ENCODE measurements at places on chromosomes 7 and 10.

- no peak for DNase-seq
These were observed 212.0 kb upstream of the IGFBP3 start for GRCh38 chr7:46133072-46133471.

- DNase-seq, result no peak
These were observed 107.1 kb downstream of the INPP5A start for GRCh38 chr10:132644527-132645246.

GRCh38 chr10:6958711-6959110 is 378.6 kb upstream of the PRKCQ start:
- DNase-seq, result no peak

DNA sequence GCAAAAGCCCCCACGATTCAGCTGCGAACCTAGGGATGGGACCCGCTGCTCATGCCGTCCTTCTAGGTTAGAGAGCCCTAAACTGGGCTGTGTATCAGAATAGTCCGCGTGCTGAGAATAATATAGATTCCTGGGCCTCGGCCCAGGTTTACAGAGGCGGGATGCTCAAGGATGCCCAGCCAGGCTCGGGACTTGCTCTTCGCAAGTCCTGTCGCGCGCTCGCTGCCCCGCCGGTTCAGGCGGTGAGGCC is 266 bp upstream of the STMP1 start:
- no peak for DNase-seq

GRCh38 chr7:85292908-85293576 is 106.2 kb upstream of the SEMA3D start:
- DNase-seq, result no peak

GRCh38 chr10:19500959-19501358 is 315.3 kb upstream of the PLXDC2 start:
- no peak for DNase-seq

DNA sequence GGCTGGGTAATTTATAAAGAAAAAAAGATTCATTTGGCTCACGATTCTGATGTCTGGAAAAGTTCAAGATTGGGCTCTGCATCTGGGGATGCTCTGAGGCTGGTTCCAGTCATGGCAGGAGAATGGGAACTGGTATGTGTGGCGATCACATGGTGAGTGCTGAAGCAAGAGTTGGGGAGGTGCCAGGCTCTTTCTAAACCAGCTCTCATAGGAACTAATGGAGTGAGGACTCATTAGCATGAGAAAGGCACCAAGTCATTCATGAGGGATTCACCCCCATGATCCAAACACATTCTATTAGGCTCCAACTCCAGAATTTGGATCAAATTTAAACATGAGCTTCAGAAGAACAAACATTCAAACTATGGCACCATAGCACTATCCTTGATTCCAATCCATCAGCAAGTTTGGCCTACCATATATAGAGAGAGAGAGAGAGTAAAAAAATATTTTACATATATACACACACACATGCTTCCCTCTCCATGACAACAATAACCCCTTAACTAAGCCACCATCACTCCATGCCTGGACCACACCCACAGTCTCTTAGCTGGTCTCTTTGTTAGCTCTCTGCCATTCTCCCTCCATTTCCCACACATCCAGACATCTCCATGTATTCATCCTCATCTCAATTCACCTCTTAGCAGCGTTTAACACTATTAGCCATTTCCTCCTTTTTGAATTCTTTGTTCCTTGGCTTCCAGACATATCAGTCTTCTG is 57.9 kb downstream of the NPY start:
- no peak for DNase-seq

- no peak for DNase-seq
These were observed 230.3 kb downstream of the ARHGAP12 start for GRCh38 chr10:31698181-31698830.

GRCh38 chr7:111081546-111082267 is 9.2 kb upstream of the LRRN3 start:
- no peak for DNase-seq

DNA sequence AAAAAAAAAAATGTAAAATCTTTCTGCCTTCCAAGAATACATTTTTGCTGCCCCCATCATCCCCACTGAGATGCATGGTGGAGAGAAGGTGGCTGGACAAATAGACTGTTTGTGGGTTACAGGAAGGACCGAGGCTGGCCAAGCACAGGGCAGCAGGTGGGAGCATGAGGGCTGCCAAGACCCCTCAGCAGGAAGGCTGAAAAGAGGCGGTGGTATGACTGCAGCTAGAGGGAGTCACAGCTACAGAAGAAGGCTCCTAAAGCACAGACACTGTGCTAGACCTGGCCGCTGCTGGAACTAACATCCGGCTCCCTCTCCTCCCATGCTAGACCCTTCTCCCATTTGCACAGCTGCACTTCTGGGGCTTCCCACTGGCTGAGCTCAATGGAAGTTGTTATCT is 289.6 kb downstream of the TCERG1L start:
- DNase-seq, result no peak

GRCh38 chr7:18607025-18607424 is 111.5 kb downstream of the HDAC9 start:
- no peak for DNase-seq

DNA sequence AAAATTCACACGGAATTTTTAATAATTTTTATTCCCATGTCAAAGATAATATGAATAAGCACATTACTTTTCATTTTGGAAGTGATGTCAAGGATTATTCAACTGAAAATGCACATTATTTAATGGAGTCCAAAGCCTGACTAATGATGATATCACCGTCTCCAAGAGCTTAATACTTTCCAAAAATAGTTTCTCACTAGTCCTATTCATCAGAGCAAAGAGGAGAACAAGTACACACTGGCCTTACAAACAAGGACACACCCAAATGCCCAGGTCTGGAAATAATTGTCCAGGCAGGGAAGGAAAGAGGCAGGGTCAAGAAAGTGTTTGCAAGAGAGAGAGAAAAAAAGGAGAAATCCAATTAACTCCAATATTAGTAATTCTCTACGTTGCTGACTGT is 216.8 kb upstream of the CCDC6 start:
- DNase-seq, result no peak

GRCh38 chr7:105940109-105940508 is 23.0 kb upstream of the CDHR3 start:
- no peak for DNase-seq

- DNase-seq, result no peak
These were observed 69.0 kb downstream of the CREB5 start for GRCh38 chr7:28481091-28481926.

DNA sequence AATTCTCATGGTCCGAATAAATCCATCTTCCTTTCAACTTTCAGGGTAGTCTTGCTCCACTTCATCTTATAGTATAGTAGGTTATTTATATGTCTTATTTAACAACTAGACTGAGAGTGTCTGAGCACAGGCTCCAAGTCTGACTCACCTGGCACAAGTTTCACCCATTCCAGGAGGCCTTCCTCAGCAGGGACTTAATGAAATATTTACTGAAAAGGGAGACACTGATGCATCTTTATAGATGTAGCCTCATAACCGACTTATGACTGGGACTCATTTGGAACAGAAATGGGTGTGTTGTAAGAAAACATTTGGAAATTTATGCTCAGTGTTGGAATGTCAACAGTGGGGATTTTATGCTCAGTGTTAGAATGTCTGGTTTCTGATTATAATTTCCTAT is 59.9 kb downstream of the CH25H start:
- no peak for DNase-seq

DNA sequence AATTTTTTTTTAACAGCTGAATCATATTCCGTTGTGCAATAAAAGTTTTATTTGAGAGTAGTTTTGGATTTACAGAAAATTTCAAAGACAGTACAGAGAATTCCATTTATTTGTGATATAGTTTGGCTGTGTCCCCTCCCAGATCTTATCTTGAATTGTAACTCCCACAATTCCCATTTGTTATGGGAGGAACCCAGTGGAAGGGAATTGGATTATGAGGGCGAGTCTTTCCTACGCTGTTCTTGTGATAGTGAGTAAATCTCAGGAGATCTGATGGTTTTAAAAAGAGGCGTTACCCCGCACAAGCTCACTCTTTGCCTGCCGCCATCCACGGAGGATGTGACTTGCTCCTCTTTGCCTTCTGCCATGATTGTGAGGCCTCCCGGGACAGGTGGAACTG is 228.0 kb upstream of the MAGI2 start:
- no peak for DNase-seq

DNA sequence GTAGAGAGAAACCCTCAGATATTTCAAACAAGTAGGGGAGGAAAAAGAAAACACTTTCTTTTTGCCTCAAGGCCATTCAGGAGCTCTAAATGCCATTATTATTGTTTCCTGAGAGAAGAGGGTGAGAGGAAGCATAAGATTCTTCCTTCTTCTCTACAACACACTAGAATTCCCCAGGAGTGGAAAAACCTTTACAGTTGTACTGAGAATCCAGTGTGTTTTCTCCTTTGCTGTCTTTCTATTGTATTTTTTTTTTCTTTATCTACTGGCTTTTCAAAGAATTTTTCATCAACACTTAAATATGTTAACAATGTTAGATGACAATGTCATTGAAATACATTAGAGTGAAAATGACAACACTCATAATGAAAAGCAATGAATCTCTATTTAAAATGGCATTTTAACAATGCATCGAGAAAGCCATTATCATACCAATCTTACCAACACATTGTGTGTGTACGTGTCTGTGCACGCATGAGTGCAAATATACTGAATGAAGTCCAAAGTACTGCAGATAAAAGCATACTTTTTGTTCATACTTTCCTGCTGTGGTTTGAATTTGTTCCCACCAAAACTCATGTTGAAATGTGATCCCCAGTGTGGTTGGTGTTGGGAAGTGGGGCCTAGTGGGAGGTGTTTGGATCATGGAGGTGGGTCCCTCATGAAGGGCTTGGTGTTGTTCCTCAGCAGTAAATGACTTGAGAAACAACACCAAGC is 24.2 kb upstream of the MACC1 start:
- no peak for DNase-seq

DNA sequence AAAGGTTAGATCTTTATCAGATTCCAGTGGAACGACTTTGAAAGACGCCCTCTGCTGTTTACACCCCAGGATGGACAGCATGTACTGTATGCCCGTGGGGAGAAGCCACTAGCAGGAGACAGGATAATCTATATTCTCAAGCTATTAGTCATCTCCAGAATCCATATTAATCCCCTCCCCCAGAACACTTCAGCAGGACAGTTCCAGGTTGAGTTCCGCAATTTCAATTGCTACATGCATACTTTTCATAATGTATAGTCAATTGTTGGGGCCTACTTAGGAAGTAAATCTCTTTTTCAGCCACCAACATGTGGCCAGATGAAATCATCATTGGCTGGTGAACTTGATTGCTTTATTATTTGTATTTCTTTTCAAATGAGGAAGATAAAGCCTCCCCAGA is 313.1 kb upstream of the SMIM30 start:
- DNase-seq, result no peak

DNA sequence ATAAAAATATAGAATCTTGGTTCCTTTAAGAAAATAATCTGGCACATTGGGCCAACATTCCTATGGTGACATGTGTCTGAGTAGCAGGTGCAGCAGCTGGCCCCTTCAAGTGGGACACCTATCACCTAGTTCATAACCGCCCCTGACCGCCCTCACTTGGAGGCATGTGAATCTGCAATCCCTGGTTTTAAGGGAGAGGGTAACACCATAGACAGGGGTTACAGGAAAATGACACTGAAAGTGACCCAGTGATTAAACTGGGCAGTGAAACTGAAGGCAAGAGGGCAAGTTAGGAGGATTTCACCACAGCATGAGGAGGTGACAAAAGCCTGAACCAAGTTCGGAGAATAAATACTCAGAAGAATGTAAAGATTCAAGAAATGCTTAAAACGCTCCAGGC is 1.1 kb downstream of the RSU1 start:
- DNase-seq, result no peak

DNA sequence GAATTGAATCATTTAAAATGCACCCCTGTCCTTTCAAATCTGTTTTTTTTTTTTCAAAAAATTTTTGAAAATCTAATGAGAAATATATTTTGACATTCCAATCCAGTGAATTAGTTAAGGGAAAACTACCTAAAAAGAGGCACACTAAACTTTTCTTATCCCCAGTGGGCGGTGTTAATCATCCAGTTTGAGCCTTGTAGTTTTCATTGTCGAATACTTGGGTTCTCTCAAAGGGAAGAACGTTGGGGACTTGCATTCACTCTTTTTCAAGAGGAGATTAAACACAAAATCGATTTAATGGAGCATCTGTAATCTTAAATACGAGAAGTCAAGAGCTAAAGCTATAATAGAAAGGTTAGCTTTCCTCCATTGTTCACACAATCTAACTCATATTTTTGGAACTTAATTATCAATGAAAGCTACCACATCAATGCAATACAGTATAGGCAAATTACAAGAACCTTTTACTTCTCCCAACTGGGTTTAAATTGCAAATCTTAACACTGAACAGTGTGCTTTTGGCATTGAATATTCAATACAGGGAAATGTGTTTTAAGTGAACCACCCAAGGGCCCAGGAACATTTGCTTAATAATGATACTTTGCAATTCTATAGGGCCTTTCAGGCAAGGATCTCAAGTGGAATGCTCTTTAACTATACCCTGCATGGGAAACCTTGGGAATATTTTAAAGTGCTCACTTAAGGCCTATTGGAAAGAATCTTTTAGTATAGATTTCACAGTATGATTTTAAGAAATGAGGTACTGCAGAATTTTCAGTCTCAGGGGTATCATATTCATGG is 13.1 kb upstream of the SP8 start:
- no peak for DNase-seq

GRCh38 chr7:32018845-32019578 is 51.2 kb downstream of the PDE1C start:
- no peak for DNase-seq

GRCh38 chr10:1202343-1202742 is 146.2 kb downstream of the WDR37 start:
- DNase-seq, result no peak

GRCh38 chr7:129017264-129017663 is 37.6 kb downstream of the TNPO3 start:
- no peak for DNase-seq

DNA sequence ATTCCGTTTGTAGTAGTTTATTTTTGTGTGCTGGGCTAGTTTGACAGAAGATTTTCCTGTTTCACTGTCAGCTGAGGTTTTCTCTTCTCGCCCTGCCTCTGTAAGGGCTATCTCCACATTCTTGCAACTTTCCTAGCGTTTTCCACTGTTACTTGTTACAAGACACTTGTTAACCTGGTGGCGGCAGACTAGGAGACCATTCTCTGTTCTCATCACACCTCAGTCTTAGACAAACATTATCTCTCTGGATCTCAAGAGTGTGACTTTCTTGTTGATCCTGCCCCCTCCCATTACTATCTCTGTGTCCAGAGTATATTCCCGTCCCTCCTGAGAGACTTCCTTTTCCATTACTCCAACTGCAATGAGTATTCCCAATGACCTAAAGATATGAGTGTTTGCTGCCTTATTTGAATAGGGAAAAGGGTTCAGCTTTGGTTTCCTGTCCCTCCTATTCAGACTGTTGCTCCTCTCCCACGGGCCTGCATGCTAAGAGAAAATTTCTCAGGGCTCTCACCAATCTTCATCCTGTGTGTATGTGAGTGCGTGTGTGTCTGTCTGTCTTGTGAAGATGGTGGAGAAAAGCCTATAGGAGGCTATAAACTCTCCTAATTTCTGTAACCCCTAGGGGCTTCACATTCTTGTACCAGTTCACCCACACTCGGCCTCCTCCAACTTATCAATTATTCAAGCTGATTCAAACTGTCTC is 722.4 kb upstream of the POT1 start:
- no peak for DNase-seq

All from activated naive CD8-positive, alpha-beta T cell treated with anti-CD3 and anti-CD28 coated beads, Interleukin-2, amount 50 U/mL, for 16 hours (primary cell).